GM13977 (cell line): ENCODE measurements at places on chromosomes 11 and 22.

DNA sequence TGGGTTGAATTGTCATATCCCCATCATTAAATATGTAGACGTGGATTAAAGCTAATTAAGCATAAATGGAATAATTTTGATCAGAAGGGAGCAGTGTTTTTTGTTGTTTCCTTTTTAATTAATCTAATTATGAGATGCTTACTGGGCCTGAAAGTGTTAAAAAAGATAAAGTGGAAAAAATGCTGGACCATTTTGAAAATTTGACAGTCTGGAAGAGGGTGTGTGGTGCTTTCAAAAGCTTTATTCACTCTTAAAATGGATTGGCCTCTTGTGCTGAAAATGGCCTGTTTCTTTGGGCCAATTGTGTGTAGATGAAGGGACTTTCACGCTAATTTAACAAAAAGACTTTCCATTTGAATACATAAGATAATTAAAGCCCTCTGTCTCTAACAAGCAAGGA is 1.8 kb downstream of the TNRC6B start:
- DNase-seq = no peak

DNA sequence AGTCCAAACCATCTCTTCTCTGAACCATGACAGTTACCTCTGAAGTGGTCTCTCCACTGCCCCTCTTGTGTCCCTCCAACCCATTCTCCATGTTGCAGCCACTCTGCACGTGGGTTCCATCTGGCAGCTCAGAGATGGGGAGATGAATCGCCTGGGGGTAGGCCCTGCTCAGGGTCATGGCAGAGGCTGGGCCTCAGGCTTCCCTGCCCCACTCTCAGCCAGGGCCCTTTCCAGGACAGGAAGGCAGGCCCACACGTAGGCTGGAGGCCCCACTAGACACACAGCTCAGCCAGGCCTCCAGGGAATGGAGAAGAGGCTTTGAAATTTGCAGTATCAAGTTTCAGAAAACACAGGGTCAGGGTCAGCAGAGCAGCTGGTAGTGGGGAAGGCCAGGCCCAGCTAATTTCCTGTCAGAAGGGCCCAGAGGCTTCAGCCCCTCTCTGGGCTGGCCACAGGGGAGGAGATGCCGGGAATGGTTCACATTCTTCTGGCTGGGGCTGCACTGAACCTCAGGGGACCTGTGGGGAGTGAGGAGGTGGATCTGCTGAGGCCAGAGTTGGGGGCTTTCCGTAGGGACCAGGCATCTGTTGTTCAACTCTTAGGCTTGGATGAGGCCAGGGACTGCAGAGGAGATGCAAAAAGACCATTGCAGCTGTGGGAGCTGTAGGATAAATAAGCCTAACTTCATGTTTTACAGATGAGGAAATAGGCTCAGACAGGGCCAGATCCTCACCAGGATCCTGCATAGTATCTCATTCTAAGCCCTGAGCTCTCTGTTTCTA is 101.6 kb downstream of the SWAP70 start:
- DNase-seq = no peak

- DNase-seq = peak; percentile 70
Observed at GRCh38 chr22:42648368-42649245, 585 bp downstream of the CYB5R3 start.

GRCh38 chr11:45091563-45092403 is 54.7 kb upstream of the PRDM11 start:
- DNase-seq = no peak

- DNase-seq = no peak
Observed at GRCh38 chr11:94305146-94305545, 766 bp downstream of the IZUMO1R start.

DNA sequence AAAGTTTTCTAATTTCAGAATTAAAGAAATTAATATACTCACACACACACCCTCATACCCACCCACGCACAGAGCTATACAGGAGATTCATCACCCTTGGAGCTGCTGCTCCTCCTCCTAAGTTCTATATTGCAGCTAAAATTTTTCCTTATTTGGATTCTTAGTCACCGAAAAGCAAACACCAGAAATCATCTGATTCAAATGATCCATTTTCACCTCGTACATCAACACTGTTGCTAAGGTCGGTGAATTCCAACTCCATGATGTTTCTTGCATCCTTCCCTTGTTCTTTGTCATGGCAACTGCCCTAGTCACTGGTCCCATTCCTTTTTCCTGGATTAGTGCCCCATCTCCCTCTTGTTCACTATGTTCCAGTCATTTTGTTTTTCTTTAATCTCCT is 286.2 kb downstream of the GRM5 start:
- no peak for DNase-seq

- no peak for DNase-seq
Observed at GRCh38 chr11:107819361-107820014, 39.1 kb downstream of the SLC35F2 start.

GRCh38 chr22:20155330-20156041 is 4.6 kb upstream of the CCDC188 start:
- no peak for DNase-seq

DNA sequence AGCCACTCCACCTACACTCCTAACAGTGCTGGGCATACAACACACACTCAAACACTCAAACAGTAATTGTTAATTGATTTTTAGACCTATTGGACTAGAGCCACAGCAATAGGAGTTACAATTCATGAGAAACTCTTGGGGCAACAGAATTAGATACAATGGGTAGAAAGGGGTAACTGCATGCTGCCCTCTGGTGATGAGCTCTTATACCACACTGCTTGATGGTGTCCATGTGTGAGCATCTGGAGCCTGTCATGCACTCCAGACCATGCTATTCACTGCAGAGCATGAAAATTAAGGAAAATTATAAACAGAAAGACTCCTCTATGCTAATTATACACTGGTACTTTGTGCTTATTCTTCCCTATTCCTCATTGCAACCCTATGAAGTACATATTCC is 975.5 kb upstream of the CCDC90B start:
- peak; percentile 7 for DNase-seq

GRCh38 chr11:76207642-76208401 is 1.5 kb upstream of the WNT11 start:
- peak; percentile 93 for DNase-seq

- DNase-seq = no peak
Observed at GRCh38 chr11:12642040-12642439, 32.2 kb upstream of the TEAD1 start.

- no peak for DNase-seq
Observed at GRCh38 chr11:34235591-34236071, 122.2 kb downstream of the ABTB2 start.

DNA sequence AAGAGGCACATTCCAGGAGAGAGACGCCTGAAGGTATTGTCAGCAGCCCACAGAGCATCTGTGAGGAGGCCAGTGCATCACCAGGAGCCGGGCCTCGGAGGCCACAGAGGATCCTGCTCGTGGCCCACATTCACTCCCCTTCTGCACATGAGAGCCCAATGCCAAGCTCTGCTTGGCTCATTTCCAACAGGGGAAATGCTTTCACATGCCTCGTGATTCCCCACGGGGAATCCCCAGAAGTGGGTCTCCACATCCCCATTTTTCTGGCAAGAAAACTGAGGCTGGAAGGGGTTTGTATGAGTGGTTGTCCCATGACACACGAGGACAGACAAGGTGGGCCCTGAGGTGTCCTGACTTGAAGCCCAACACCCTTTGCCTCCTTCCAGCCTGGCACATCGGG is 34.4 kb downstream of the TP53I11 start:
- no peak for DNase-seq

DNA sequence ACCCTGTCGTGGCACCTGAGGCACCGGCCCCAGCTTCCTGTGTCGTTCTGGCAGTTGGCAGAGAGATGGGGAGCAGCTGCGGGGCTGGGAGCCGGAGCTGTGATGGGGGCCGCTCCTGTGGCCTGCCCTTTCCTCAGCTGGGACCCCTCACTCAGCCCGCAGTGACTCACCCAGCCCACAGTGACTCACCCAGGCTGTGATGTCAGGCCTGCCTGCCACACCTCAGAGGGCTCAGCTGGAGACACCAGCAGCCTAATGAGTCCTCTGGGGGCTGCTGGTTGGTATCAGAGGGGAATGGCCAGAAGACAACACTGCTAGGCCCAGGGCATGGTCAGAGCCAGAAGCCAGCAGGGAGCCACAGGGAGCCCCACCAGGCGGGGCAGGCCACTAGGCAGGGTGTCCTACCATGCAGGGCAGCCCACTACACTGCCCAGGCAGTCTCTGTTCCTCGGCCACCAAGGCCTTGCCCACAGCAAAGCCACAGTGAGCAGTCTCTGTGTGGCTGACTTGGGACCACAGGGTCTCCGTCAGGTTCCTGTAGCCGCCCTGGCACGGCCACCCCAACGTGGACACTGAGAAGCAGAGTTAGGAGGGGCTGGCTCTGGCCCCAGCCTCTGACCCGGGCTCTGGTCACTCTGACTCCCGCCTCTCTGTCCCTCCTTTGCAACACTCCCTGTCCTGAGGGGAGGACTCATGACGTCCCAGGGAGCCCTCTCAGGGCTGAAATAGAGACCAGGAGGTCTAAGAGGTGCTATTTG is 4.2 kb upstream of the FXYD2 start:
- DNase-seq = peak; percentile 74

DNA sequence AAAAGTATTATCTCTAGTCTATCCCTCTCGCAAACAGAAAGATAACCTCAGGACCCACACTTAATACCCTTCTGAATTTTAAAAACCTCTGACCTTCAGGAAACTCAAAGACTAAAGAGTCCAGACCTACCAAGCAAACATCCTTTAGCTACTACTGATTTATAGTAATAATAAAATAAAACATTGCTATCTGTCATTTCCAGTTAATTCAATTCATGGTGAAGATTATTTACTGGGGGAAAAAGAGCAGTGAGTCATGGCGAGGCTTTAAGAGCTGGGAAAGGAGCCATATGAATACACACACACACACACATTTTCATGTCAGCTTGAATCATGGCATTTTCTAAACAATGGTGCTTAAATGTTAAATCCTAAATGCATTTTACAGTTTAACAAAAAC is 87.1 kb downstream of the FAM76B start:
- DNase-seq = no peak

GRCh38 chr22:48335442-48336139 is 1492.1 kb downstream of the BRD1 start:
- DNase-seq = no peak

GRCh38 chr22:35218079-35218478 is 39.2 kb upstream of the HMGXB4 start:
- no peak for DNase-seq

DNA sequence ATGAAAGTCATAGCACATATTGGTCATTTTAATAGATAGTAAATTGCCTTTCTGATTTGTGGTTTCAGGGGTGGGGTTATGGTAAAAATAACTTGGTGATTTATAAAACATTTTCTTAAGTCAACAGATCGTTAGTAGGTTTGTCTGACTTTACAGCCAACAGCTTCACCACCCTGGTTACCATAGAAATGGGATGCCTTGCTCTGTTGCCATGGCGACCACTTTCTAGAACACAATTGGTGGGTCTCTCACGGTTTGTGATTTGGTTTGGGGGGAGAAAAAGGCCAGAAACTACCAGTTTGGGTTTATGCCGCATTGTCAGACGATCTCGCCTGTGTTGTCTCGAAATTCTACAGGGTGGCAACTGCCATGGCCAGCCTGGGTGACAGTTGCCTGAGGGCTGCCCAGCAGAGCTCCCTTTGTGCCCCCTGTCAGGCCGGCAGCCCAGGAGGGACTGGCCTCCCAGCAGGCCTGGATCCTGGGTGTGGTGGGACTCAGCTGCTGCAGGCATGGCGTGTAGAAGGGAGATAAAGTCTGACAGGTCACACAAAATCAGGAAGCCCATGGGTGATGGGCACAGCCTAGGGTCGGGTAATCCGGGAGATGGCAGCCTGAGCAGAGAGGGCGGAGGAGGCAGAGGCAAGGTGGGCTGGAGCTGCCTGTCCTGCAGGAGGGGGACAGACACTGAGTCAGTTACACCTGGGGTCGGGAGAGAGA is 30.9 kb downstream of the KCNC1 start:
- DNase-seq = no peak

GRCh38 chr22:45814198-45814597 is 142.6 kb downstream of the ATXN10 start:
- DNase-seq = no peak

- no peak for DNase-seq
Observed at GRCh38 chr22:49871482-49871881, 17.8 kb downstream of the ZBED4 start.

GRCh38 chr11:128924104-128924503 is 18.6 kb downstream of the TP53AIP1 start:
- no peak for DNase-seq

- DNase-seq = no peak
Observed at GRCh38 chr22:21754523-21754922, 18.9 kb upstream of the YPEL1 start.

- no peak for DNase-seq
Observed at GRCh38 chr11:88377144-88377543, 39.6 kb upstream of the CTSC start.

- DNase-seq = no peak
Observed at GRCh38 chr11:19766206-19766605, 53.6 kb downstream of the NAV2 start.

DNA sequence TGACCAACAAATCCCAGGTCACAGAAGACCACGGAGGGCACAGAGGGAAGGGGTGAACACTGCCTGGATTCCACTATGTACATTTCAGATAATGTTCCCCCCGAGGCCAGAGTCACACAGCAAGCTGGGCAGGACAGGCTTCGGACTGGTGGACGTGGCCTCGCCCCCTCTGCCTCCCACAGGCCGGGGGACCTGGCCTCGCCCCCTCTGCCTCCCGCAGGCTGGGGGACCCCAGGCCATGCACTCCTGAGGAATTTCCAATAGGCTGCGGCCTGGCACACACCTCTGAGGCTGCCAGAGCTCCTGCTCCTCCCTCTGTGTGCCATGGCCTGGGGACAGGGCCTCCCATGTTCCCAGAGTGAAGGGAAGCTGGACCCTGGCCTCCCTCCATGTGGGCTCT is 1352.8 kb downstream of the BRD1 start:
- no peak for DNase-seq

DNA sequence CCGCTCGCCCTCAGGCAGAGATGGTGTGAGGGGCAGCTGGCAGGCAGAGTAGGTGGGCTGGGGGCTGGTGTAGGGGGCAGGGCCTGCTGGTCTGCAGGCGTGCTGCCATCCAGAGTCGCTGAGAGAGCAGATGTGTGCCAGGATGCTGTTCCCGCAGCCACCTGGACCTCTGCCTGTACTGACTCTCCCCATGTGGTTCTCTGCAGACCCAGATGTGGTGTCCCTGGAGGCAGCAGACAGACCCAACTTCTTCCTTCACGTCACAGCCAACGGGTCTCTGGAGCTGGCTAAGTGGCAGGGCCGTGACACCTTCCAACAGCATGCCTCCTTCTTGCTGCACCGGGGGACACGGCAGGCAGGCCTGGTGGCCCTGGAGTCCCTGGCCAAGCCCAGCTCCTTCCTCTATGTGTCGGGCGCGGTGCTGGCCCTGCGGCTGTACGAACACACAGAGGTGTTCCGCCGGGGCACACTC is 58.6 kb downstream of the OTOG start:
- no peak for DNase-seq

- DNase-seq = no peak
Observed at GRCh38 chr11:86119077-86119476, 50.2 kb upstream of the PICALM start.

DNA sequence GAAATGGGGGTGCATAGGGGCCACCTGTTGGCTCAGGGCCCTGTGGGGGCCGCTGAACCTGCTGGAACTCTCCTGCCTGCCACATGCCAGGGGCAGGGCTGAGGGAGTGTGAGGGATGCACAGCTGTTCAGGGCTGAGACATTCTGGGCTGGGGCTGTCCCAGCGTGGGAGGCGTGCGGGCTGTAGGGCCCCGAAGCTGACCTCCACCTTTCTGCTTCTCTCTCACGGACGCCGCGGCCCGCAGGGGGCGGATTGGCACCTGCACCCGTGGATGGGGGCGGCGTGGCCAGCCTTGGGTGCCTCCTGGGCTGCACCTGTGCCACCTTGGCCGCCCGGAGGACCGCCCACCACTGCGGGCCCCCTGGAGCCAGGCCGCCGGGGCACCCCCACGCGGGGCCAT is 4.1 kb downstream of the CCDC188 start:
- DNase-seq = peak; percentile 73
